ENCODE measurements at places on chromosomes 2 and 18.

DNA sequence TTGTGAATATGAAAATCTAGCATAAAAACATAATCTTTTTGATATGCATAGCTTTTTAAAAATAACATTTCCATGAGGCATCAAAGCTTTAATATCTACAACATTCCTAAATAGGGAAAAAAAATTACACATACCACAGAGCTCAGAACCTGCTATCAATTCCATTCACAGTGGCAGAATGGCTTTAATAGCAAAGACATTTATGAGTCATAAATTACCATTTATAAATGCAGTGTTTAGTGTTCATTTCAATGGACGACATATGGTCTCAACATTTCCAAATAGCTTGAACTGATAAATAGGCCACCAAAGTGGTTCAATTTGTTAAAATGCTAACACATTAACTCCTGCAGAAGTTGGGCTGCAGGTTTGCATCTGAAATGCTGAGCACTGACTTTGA, 600.6 kb upstream of the SETBP1 start:
- DNase-seq, result no peak

DNA sequence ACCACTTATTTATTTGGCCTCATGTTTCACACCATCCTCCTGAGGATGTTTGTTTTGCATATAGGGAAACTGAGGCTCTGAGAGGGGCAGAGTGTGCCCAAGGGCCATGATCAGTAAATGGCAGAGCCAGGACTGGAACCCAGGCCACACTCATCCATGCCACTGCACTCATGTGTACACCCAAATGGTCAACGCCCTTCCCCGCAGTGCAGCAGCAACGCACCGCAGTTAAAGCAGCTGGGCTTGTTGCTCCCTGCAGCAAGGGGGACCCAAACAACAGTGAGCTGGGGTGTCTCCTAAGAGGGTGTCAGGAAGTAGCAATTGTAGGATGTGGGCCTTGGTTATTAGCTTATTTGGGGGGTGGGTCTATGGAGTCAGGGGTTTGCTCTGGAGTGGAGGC, 36.6 kb downstream of the ZAP70 start:
- DNase-seq, result no peak

DNA sequence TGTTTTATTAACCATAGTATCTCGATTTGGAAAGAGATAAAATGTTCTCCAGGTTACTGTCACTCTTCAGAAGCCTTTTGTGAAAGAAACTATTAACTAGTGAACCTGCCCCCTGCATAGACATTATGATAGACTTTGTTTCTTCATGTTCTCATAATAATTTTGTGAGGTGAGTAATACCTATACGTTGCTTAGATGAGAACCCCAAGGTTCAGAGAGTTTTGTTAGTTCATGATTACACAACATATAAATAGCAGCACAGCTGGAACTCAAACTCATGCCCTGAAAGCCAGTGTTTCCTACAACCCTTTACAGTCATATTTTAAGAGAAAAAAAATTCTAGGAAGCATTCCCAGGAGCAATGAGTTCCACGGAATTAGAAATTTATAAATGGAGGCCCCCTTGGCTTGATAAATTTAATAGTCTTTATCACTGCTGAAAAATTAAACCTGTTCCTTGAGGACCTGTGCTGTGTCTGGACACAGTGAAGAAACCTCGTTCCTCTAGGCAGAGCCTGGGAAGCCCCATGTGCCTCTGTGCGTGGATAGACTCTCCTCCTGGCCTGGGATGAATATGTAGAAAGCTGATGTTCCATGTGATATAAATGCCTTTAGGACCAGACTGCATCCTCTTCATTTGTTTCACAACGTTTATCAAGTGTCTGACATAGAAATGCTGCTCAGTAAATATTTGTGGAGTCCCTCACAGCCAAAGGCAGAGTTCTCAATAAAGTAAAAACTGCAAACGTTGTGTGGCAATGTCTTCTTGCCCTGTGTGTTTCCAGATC, 1257.0 kb upstream of the GYPC start:
- no peak for DNase-seq

- DNase-seq, result no peak
Measured at GRCh38 chr2:214519258-214519818, 108.5 kb downstream of the VWC2L start.

DNA sequence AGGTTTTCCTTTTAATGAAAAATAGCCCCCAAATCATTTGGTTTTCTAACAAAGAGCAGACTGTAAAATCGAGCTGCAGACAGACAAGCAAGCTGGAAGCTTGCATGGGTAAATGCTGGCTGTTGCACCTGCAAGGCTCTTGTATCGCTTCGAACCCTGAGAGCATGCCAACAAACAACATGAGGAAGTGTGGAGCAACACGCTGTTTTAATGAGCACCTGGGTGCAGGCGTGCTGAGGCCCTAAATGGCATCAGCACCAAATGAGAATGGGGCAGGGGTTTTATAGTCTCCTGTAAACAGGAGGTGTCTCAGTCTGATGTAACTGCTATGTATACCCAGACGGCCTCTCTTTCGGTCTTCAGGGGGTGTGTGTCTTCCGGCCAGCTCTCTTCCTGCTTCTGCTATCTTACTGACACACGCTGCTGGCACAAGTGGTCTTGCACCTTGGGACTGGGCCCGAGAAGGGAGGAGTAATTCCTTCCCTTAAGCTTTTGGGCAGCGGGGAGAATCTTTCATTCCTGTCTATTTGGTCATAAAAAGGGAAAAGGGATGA, 31.9 kb upstream of the CDH2 start:
- DNase-seq, result no peak

DNA sequence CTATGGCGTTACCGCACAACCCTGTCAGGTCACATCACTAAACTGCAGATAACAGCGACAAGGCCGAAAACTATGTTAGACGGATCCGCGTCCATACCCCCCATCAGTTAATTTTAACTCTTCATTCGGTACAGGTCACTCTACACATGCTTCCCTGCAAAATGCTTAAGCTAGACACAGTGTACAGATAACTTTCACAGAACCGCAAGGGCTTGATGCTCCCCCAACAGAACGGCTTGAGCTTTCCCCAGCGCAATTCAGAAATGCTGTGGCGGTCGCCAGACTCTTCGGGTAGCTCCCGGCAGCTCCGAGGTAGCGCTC, 283 bp upstream of the RBBP8 start:
- no peak for DNase-seq

DNA sequence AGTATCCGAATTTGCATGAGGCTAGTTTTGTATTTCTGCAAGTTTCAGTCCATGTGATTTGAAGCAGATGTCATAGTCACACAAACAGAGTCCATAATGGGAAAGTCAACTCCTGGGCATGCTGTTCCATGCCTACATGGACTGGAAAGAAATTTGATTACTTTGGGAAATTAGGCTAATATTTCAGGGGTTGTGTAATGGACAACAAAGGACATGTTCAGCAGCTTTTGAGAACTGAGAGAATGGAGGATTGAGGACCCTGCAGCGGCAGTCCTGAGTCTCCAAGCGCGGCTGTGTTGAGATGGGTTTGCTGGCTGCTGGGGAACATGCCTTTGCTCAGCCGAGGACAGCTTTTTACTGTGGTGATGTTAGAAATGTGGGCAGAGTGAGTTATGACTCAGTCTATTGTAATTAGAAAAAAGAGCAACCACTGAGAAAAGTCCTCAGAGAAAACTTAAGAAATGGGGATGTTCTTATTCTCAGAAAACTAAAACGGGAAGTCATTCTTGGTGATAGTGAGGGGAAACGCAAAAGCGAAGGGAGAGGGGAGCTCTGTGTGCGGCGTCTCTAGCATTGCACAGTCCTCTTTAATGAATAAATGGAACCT, 149.2 kb downstream of the FAM210A start:
- no peak for DNase-seq

Measured in femur (tissue), 1 donor.